ENCODE measurements at places on chromosomes 5 and 9.

- no peak for DNase-seq
These were observed 251.1 kb downstream of the EBF1 start for GRCh38 chr5:158848634-158849033.

DNA sequence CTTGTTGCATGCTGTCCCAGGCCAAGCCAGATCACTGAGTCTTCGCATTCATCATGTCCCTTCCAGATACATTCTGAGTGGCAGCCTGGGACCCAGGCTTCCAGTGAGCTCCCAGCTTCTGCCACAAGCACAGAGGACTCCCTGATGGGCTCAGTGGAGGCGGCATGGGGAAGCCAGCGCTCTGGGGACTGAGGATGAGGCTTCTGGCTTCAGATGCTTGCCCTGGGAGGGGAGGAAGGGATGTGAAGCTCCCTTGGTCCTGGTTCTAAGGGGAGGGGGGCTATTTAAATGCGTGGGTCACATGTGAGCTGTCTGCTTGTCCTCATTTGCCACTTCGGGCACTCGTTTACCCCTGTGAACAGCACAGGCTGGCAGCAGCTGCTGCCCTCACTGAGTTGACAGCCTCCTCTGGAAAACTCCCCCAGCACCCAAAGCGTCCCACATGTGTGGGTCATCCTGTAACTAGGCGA is 174.0 kb downstream of the NR3C1 start:
- no peak for DNase-seq

GRCh38 chr5:164296603-164297080 is 791.2 kb downstream of the MAT2B start:
- DNase-seq: peak; percentile 71

- no peak for DNase-seq
These were observed 47.8 kb downstream of the THOC3 start for GRCh38 chr5:175920231-175920811.

DNA sequence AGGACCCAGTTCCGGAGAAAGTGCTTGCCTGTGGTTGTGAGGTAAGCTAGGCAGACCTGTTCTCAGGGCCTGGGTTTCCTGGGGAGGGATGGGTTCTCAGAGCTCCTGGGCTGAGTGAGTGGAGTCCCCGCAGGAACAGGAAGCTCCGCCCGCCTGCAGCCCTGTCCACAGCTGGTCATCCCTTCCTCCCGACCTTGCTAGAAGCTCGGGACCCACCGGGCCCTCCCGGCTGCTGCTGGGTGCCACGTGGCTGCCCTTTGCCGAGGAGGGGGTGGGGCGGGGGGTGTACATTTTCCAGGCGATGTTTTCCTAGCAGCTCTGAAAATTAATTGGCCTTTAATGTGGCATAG is 198.1 kb downstream of the C9orf50 start:
- DNase-seq: peak; percentile 38

DNA sequence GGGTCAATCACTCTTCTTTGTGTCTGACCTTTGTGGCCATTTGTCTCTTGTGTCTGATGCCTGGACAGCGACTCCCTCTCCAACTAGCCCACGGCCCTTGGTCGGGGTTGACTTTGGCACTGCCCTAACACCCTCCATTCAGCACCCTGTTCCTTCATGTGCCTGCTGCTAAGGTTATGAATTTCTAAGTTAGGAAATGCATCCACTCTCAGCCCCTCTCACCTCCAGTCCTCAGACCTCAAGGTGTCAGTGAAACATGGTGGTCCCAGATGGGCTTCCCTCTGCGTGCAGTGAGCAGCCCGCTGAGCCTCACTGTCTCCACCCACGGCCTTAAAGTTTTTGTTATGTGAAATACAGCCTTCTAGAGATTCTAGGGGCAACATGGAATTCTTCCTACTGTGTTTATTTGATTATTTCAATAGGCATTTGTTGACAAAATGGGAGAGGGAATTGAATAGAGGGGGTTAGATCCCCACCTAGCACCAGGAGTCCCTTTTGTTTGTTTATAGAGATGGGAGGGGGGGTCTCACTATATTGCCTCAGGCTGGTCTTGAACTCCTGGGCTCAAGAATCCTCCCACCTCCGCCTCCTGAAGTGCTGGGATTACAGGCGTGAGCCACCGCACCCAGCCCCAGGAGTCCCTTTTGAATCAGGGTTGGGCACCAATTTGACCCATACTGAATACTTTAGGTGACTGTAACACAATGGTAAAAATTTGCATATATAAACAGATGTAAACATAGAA is 1.6 kb upstream of the GLIPR2 start:
- DNase-seq: no peak

GRCh38 chr5:157286761-157287211 is 20.9 kb downstream of the CYFIP2 start:
- no peak for DNase-seq

All from right kidney (tissue), 9 donors.